NCI-H1436 treated with DMSO at 0.1 percent for 48 hours (cell line): ENCODE measurements at places on chromosomes 3 and 15.

DNA sequence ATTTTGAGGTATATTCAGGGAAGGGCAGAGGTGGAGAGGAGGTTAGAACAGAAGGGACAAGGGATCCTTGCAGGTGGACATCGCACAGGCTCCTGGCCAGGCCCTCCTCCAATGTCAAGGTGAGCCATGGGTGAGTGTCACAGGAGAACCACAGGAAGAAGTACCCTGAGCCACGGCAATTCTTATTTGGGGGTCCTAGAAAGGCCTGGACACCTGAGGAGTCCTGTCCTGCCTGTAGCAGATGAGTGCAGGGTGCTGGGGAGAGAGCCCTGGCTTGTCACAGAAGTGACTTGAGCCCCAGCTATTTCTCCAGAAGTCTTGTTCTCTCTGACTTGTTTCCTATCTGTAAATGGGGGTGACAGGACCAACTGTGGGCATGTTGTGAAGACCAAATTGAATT lies 4.3 kb downstream of the SLC6A20 start:
- DNase-seq, result no peak

GRCh38 chr15:73752806-73753193 lies 351 bp downstream of the INSYN1 start:
- DNase-seq, result no peak

DNA sequence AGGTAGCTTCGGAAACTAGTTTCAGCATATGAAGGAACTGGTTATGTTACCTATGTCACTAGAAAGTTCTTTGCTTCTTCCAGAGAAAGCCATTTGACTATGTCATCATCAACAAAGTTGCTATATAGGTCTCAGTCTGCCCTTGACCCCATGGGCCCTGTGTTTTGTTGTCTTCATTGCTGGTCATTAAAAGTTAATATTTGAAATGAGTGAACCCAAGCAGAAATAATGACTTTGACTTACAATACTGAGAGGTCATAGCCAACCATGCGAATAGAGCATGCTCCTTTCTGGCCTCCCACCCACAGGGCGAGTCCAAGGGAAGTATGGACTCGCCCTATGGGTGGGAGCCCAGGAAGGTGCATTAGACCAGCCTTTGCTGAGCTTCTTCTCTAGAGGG lies 40.9 kb downstream of the APH1B start:
- no peak for DNase-seq

DNA sequence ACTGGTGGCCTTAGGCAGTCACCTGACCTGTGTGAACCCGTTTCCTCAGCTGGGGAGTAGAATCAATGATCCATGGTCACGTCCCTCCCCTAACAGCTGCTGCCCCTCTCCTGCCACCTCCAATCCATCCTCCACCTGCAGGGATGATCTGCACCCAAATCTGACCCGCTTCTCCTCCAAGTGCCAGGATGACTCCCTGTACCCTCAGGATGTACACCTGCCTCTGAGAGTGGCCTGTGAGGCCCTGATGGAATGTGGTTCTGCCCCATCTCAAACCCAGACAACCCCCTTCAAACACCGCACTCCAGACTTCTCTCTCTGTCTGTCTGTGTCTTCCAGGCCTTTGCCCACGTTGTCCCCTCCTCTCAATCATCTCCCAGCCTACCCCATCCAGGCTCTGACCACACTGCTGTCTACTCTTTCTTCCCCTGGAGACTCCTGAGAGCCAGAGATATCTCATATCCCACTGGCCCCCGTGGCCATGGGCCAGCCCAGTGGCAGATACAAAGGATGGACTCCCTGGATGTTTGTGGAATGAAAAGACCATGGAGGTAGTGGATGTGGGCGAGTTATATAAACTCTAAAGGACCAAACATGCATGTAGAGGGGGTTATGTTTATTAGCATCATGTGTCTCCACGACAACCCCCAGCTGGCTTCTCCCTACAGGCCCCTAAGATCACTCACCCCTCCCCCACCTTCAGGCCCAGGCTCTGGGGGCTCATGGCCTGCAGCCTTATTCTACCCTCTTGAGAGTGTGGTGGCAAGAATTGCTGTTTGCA lies 84.9 kb downstream of the SMAD6 start:
- DNase-seq, result no peak
